Fibroblast of skin of right quadriceps (primary cell): ENCODE measurements at places on chromosomes 16 and 17.

GRCh38 chr16:10945065-10945787 is 862 bp downstream of the CLEC16A start:
- no peak for DNase-seq

DNA sequence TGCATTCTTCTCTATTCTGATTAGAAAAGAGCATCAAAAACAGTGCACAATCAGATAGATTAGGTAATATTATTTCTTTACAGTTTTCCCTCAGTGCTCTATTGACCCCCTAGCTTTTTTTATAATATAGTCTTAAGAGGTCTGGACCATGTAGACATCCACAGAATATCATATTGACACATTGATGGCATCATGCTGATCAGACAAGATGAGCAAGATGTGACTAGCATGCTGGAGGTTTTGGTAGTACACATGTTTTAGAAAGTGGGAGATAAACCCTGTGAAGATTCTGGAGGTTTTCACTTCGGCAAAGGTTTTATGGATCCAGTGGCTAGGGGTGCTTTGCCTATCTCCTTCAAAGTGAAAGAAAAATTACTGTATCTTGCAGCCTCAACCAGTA is 2.8 kb upstream of the ABCA8 start:
- no peak for DNase-seq

GRCh38 chr16:86751076-86752030 is 173.0 kb downstream of the FOXL1 start:
- DNase-seq: peak; percentile 90

GRCh38 chr17:3918372-3919122 is 2.3 kb upstream of the P2RX1 start:
- DNase-seq: no peak

- no peak for DNase-seq
Measured at GRCh38 chr16:17965133-17965900, 371.2 kb downstream of the NPIPA8 start.

GRCh38 chr16:72788269-72788809 is 259.6 kb downstream of the ZFHX3 start:
- DNase-seq: no peak

GRCh38 chr17:1928976-1929375 is 96.2 kb downstream of the RTN4RL1 start:
- DNase-seq: no peak
